ENCODE measurements at places on chromosomes 11 and 22.

DNA sequence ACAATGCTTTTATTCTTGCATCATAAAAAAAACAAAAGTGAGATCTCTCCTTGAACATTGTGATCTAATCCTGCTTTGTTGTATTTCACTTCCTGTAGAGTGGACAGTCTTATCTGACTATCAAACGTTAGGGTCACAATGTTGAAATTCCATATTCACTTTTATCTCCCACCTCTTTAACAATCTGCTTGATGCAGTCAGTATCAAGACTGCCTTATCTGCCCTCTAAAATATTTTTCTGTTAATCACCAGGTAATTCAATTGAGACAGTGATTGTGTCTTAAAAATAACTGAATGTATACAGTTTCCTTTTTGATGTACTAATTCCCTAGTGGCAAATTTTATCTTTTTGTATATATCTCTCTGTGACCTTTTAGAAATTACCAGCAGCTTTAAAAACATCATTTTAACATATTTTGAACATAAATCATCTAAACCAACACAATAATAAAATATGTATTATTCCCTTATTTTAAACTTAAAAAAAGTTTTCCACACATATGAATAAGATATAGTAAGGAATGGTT, 143.1 kb upstream of the MPPED2 start:
- no peak for DNase-seq

GRCh38 chr11:81869351-81870065, 864.2 kb downstream of the FAM181B start:
- DNase-seq: peak; percentile 50

DNA sequence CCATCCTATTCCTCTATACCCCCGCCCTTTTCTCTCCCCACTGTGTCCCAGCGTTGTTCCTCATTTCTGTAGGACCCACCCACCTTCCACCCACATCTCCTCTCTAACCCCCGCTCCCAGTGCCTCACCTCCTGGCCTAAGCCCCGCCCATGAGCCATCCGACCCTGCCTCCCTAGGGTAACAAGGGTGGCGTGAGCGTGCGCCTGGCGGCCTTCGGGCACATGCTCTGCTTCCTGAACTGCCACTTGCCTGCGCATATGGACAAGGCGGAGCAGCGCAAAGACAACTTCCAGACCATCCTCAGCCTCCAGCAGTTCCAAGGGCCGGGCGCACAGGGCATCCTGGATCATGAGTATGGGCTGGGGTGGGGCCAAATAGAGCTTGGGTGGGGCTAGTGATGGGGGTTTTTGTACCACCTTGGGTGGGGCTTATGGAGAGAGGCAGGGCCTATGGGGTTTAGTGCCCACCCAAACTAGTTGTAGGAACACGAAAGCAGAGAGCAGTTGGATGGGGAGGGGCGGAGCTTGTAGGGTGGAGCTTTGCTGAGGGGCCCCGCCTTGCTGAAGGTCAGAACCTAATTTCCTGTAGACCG, 4.5 kb downstream of the INPP5J start:
- no peak for DNase-seq

DNA sequence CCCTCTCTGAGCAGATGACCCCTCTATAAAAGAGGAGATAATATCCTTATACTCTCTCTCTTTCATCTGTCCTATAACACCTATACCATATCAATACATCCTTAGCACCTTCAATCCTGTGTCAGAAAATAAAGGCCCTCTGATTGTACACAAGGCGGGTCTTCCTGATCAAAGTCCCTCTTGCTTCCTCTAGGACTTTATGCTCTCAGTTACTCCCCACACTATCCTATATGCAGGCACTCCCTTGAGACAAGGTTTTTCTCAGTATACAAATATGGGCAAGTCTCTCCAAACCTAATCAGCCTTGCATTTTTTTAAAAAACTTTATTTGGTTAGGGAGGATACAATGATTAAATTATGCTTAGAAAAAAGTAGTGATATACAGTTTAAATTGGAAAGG, 17.3 kb upstream of the HORMAD2 start:
- DNase-seq: no peak

- DNase-seq: no peak
These were observed at the start of gene ZDHHC8 for GRCh38 chr22:20131597-20131858. TSS of gene ZDHHC8 (plus strand) at chr22:20131804. CDS start at chr22:20131948, 144 bp downstream.

- DNase-seq: no peak
These were observed 698 bp downstream of the SLC37A4 start for GRCh38 chr11:119030029-119030328.

DNA sequence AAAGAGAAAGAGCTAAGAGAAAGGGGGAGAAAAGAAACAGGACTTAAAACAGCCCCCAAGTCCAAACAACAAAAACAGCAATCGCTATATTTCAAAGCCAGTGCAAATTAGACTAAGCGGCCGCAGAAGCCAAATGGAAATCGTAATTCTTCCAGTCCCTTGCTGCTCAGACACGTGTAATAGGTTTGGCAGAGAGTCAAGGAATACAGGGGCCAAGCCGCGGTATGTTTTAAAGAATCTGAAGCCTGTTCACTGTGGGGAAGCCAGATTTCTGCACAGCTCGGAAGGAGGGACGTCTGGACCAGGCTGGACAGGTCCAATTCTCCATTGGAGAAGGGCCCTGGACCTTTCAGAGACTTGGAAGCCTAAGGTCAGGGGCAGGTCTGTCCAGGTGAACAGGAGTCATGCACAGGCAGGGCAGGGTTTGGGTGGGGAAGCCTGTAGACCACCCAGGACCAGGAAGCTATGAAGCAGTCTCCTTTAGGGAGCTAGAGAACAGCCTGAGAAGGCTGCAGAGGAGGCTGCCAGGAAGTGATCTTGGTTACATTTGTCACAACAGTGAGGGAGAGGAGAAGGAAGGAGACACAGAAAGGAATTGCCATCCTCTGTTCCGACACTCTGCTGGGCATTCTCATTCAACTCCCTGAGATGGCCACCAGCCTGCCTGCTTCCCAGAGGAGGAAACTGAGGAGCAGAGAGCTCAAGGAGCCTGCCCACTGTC, 265.5 kb upstream of the ISX start:
- no peak for DNase-seq

GRCh38 chr22:35445933-35446332, 46.0 kb downstream of the MCM5 start:
- no peak for DNase-seq

DNA sequence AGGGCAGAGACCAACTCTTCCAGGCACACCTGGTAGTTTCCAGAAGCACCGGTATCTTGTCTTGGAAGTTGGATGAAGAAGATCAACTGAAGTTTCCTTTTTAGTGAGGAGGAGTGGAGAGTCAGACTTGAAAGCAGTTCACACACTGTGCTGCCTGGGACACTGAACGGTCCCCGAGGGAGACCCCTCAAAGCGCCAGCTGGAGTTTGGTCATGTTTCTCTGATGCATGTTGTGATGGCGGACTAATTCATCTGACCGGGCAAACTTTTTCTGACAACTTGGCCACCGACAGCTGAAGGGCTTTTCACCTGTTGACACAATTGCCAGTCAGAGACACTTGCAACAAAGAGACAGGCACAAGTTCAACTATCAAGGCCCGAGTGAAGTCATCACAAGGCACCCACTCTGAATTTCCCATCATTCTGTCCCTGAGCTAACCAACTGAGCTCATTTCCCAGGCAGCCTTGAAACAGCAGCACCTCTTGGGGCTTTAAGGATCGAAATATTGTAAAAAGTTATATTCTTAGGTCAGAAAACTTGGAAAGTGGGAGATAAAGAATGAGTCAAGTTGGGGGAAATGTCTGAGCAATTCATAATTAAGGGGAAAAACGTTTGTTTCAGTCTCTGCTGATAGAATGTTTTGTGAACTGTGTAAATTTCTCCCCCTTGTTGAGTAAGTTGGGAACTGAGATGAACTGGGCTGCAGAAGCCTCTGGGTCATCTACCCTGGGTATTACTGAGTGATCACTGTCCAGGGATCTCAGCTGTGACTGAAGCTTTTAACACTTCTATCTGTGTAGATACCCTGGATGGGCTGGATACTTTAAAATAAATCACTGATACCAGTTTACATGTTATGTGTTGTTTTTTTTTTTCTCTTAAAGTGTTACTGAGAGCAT, 46.2 kb downstream of the WT1 start:
- no peak for DNase-seq

- no peak for DNase-seq
These were observed 286.6 kb downstream of the BRD1 start for GRCh38 chr22:49540913-49541692.

DNA sequence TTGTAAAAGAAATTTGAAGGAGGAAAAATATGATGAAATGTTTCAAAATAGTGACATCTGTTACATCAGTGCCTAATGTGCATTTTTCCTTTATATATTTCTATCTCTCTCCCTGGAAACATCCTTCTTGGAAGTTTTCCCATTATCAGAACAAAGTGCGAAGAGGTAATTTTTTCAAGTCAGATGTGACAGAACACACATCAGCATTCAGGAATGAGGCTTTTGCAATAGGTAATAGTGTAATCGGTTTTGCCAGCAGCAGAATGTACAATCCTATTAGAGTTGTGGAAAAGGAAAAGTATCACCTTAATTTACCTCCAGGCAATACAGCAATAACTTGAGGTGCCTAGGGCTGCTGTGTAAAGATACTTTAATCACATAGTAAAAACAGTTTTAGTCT, 275.8 kb downstream of the FAT3 start:
- DNase-seq: no peak

DNA sequence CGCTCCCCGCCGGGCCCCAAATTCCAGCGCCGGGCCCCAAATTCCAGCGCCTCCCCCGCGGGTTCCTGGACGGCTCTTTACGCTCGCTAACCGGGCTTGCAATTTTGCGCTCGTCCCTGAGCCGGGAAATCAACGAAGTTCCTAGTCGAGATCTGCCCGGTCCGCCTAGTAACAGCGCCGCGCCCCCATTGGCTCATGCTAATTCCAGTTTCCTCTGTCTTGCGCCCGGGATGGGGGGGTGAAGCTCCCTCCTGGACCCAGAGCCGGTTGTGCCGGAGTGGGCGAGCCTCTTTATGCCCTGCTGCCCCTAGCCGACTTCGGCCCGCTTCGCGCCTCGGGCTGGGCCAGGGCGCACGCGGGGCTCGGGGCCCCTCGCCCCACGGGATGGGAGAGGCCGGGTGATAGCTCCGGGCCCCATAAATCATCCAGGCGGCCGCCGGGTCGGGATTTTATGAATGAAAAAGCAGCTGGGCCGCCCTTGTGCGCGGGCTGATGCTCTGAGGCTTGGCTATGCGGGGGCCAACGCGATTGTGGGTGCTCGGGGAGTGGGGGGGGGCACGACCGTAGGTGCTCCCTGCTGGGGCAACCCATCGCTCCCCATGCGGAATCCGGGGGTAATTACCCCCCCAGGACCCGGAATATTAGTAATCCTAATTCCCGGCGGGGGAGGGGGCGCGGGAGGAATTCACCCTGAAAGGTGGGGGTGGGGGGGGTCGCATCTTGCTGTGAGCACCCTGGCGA, 1.8 kb upstream of the CCND1 start:
- no peak for DNase-seq

GRCh38 chr11:1796413-1797011, 32.8 kb upstream of the CTSD start:
- DNase-seq: no peak

GRCh38 chr11:2205981-2206690, 34.5 kb upstream of the TH start:
- no peak for DNase-seq

DNA sequence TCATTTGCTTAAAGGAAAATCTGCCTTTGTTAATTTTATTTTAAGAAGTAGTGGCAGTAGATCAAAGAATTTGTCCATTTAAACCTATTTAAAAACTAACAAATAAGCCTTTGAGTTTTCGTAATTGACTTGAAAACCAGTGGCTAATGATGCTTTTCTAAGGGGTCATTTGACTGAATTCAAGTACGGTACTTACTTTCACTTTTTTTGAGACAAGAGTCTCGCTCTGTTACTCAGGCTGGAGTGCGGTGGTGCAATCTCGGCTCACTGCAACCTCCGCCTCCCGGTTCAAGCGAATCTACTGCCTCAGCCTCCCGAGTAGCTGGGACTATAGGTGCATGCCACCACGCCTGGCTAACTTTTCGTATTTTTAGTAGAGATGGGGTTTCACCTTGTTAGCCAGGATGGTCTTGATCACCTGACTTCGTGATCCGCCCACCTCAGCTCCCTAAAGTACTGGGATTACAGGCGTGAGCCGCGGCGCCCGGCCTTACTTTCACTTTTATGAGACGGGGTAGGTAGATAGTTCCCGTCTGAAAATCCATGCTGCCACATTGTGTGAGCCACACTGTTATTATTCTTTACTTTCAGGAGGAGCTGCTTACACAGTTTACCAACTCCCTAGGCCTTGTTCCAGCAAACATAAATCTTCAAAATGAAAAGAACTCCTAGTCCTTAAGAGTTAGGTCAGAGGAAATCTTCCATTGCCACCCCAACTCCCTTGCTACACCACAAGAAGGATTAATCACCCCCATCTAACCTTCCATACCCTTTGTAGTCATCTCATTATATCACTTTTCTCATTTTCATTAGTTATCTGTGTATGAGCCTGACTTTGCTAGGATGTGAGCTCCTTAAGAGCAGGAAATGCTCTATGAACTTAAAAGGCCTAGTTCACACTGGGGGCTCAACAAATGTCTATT, 926.6 kb upstream of the CCDC90B start:
- no peak for DNase-seq

DNA sequence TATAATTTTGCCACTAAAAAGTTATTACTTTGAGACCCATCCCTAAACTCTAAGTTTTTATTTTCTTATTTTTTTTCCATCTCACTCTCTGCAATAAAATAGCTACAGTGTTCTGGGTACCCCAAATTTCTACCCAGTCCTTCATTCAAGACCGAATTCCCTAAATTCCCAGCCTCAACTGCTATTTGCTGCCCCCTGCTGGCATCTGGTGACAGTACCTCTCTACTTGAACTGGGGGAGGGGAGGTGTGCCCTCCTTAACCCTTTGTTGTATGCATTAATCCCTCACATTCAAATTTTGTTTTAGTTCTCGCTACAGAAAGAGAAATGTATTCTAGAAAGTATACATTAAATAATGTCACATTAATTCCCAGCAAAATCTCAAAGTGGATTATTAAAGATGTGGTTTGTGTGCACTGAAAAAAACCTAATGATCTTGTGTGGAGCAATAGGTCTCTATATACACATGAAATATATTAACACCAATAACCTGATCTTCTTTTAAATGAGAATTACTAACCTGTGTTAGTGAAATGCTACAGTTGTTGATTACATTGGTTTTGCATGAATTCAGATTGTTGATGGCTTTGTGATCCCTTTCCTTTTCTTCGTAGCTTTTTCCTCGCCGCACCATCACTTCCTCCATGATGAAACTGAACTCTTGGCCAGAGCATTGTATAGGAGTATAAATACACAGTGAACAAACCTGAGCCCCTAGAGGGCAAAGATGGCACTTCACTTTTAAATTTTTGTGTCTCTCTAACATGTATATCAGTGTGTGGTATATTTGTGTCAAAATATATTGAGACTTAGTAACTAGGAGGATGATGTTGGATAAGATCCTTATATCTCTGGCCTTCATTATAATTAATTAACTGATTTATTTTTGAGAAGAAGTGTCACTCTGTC, 590.0 kb downstream of the METTL15 start:
- peak; percentile 2 for DNase-seq

DNA sequence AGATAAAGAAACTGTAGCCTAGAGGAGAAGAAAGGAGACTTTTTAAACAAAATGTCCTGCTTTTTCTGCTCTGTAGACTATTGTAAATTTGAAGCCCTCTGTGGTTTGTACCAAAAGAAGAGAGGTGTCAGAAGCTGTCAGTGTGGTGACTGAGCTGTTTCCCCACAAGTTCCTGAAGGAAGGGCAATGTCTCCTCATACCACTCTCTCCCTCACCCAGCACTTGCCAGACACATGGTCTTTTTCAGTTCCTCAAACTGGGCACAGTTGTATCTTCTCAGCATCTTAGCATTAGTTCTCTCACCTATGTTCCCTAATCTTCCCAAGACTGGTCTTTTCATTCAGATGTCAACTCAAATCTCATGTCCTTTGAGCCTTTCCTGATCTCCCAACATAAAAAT, 4.3 kb downstream of the BCO2 start:
- DNase-seq: no peak

- no peak for DNase-seq
These were observed at the start of gene ANO5 for GRCh38 chr11:22192642-22193347. TSS of gene ANO5 (plus strand) at chr11:22193085. CDS start at chr11:22193493, 408 bp downstream.

All from stimulated activated CD4-positive, alpha-beta T cell treated with anti-CD3 and anti-CD28 coated beads, Interleukin-1b, Interleukin-23, amount 100 ng/mL, for 24 hours (primary cell).